HAP-1 (cell line): ENCODE measurements at places on chromosomes 16 and 17.

DNA sequence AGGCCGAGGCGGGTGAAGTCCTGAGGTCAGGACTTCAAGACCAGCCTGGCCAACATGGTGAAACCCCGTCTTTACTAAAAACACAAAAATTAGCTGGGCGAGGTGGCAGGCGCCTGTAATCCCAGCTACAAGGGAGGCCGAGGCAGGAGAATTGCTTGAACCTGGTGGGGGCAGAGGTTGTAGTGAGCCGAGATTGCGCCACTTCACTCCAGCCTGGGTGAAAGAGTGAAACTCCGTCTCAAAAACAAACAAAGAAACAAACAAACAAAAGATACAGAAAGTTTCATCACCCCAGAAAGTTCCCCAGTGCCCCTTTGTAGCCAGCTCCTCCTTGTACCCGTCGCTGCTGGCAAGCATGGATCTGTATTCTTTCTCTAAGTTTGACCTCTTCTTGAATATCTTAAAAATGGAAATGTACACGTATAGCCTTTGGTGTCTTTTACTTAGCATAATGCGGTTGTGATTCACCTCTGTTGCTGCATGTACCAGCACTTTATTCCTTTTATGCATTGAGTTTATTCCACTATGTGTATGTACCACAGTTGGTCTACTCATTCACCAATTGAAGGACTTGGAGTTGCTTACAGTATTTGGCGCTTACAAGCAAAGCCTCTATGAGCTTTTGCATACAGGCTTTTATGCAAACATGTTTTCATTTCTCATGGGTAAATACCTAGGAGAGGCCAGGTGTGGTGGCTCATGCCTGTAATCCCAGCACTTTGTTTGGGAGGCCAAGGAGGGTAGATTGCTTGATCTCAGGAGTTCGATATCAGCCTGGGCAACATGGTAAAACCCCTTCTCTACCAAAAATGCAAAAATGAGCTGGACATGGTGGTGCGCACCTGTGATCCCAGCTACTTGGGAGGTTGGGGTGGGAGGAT is 87.5 kb upstream of the CLEC18A start:
- no peak for DNase-seq

- DNase-seq: no peak
Measured at GRCh38 chr16:72051818-72052217, 2.5 kb upstream of the HP start.

DNA sequence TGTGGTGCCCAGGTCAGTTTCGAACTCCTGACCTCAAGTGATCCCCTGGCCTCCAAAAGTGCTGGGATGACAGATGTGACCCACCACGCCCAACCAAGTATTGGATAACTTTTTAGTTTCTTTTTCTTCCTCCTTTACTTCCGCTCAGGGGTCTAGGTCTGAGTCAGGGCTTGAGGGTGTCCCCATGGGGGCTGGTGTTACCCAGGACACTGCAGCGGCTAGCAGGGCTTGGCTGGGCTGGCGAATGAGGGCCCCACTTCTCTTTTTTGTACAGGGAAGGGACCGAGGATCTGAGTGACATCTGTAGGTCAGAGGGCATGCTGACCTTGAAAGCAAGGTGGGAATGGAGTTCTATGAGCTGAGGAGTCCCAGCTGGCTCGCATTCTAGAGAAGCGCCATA is 24.9 kb downstream of the RAB11FIP3 start:
- DNase-seq: no peak

GRCh38 chr16:3671424-3671823 is 16.9 kb downstream of the DNASE1 start:
- DNase-seq: no peak

DNA sequence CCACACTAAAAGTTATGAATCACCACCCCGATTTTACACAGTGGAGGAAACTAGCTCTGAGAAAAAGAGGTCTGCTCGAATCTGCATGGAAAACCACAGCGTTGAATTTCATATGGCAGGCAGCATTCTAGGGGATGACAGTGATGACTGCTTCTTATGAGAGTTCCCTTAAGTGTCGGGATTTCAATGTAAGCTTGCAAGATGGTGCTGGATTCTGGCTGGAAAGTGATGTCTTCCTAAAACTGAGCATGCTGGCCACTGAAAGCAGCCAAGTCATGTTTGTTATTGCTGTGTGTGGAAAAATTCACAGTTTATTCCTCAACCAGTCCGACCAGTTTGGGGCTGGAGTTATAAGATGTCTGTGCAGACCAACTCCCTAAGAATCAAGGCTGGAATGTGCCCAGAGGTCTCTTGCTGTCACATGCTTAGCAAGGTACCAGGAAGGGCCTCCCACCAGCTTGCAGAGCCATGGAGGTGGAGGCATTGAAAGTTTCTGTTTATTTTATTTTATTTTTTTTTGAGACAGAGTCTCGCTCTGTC is 37.2 kb upstream of the GAN start:
- DNase-seq: no peak
